H9 (cell line): ENCODE measurements at places on chromosomes 16 and 17.
A peak's percentile ranks its signal among the peaks of the same experiment; 100 is the strongest.

- H3K4me1 ChIP-seq: peaks cover 12% of the 10 kb centered on the region; the same call in 1 of the 2 replicates
- no peak overlapping the region for H3K4me3 ChIP-seq
- no peaks in the 10 kb centered on the region for H3K27me3 ChIP-seq
- no peak for DNase-seq
These were observed 128.3 kb downstream of the NLK start for GRCh38 chr17:28170771-28171170.

- H3K36me3 ChIP-seq: peaks cover 2% of the 10 kb centered on the region; the same call in 1 of the 2 replicates
- no peak overlapping the region for H3K4me3 ChIP-seq
- H3K27me3 ChIP-seq: no peaks in the 10 kb centered on the region
- H3K27ac ChIP-seq: no peak overlapping the region
These were observed 19.0 kb upstream of the ITPRIPL2 start for GRCh38 chr16:19094542-19095365.

GRCh38 chr17:78766743-78767294, 15.3 kb downstream of the CYTH1 start:
- H3K27me3 ChIP-seq: no peaks in the 10 kb centered on the region
- no peaks in the 10 kb centered on the region for H3K4me1 ChIP-seq
- H3K36me3 ChIP-seq: no peaks in the 10 kb centered on the region

DNA sequence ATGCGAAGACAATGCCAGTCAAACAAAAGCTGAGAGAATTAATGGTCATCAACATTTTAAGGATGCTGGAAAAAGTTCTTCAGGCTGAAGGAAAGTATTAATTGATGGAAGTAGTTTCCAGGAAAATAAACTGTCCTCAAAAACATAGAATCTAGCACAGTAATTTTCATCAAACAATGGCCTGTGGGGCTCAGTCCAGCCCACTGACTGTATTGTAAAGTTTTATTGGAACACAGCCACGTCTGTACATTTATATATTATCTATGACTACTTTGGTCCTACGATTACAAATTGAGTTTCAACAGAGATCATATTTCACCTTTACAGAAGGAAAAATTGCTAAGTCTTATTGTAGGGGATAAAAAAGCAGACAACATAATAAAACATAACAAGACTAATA, 484.5 kb downstream of the KCNJ2 start:
- no peak overlapping the region for H3K27ac ChIP-seq
- H3K36me3 ChIP-seq: no peaks in the 10 kb centered on the region
- no peak for DNase-seq
- no peaks in the 10 kb centered on the region for H3K27me3 ChIP-seq

GRCh38 chr16:67563708-67564468, 1.6 kb downstream of the CTCF start:
- no peak for DNase-seq
- peak overlapping the region; percentile 87 for H3K4me3 ChIP-seq
- H3K36me3 ChIP-seq: peaks cover 8% of the 10 kb centered on the region
- peak overlapping the region; percentile 78 for H3K27ac ChIP-seq
- H3K27me3 ChIP-seq: no peaks in the 10 kb centered on the region
- H3K4me1 ChIP-seq: 0 out of 2 replicates have a peak, but pooled peaks cover 3% of the 10 kb centered on the region

DNA sequence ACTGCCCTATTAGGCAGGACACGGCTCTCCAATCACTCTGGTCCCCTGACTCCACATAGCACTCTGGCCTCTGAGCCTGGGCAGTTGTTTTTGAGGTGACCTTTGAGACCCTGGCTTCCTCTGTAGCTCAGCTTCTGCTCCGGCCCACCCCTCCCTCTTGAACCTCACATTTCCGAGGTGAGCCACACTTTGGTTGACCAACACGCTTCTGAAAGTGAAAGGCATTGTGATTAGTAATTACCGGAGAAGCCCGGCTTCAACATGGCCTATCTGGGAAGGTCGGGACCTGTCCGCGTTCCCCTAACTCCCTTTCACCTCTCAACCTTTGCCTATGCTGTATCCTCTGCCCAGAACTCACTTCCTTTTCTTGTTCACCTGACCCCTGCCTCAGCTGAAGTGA, 10.3 kb upstream of the ITGAX start:
- no peak overlapping the region for H3K27ac ChIP-seq
- H3K27me3 ChIP-seq: no peaks in the 10 kb centered on the region
- DNase-seq: no peak
- H3K4me1 ChIP-seq: no peaks in the 10 kb centered on the region
- H3K4me3 ChIP-seq: no peak overlapping the region
- no peaks in the 10 kb centered on the region for H3K36me3 ChIP-seq

- H3K27me3 ChIP-seq: no peaks in the 10 kb centered on the region
- H3K36me3 ChIP-seq: no peaks in the 10 kb centered on the region
- H3K4me3 ChIP-seq: no peak overlapping the region
- no peaks in the 10 kb centered on the region for H3K4me1 ChIP-seq
- DNase-seq: peak; percentile 63
- H3K27ac ChIP-seq: no peak overlapping the region
These were observed 124.1 kb downstream of the PRKCA start for GRCh38 chr17:66426397-66427033.

DNA sequence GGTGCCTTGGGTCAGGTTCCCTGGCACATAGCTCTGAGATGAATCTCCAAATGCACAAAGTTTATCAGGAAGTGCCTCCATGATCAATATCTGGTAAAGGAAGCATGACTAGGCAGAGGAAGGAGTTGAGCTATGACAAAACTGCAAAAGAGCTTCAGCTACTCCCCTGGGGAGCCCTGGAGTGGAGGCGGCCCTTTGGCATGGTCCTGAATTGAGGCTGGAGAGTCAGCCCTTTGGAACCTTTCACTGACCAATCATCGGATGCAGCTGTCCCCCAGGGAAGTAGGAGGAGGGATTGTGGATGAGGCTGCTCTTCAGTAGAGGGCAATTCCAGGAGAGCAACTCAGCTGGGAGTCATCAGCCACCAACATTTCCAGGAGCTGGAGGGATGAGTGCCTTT, 46.1 kb upstream of the NLRP1 start:
- no peak for DNase-seq
- no peak overlapping the region for H3K27ac ChIP-seq
- no peaks in the 10 kb centered on the region for H3K36me3 ChIP-seq
- H3K4me3 ChIP-seq: no peak overlapping the region

DNA sequence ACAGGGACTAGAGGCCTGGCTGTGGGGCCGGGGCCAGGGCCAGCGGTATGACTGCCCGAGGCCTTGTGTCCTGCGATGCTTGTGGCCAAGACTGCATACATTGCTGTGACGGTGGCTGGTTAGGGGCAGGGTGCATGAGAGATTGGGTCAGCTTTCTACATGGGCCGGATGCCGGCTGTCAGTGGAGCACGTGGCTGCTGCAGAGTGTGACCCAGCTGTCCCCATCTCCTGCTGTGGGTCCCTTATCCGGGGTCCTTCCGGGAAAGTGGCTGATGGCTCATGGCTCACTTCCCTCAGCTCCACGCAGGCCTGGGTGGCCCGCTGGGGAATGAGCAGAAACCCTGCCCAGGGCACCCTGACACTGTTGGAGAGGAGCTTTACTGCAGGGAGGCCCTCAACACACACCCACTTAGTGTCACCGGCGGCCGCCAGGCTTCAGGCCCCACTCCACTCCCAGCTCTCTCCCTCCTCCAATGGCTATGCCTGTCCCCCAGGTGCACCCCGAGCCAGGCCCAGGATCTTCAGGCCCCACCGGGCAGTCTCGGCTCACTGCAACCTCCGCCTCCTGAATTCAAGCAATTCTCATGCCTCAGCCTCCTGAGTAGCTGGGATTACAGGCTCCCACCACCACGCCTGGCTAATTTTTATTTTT, 808 bp upstream of the RGS11 start:
- H3K27me3 ChIP-seq: peaks cover 3% of the 10 kb centered on the region; the same call in 1 of the 2 replicates
- no peaks in the 10 kb centered on the region for H3K4me1 ChIP-seq
- H3K27ac ChIP-seq: no peak overlapping the region
- DNase-seq: peak; percentile 34
- no peaks in the 10 kb centered on the region for H3K36me3 ChIP-seq

DNA sequence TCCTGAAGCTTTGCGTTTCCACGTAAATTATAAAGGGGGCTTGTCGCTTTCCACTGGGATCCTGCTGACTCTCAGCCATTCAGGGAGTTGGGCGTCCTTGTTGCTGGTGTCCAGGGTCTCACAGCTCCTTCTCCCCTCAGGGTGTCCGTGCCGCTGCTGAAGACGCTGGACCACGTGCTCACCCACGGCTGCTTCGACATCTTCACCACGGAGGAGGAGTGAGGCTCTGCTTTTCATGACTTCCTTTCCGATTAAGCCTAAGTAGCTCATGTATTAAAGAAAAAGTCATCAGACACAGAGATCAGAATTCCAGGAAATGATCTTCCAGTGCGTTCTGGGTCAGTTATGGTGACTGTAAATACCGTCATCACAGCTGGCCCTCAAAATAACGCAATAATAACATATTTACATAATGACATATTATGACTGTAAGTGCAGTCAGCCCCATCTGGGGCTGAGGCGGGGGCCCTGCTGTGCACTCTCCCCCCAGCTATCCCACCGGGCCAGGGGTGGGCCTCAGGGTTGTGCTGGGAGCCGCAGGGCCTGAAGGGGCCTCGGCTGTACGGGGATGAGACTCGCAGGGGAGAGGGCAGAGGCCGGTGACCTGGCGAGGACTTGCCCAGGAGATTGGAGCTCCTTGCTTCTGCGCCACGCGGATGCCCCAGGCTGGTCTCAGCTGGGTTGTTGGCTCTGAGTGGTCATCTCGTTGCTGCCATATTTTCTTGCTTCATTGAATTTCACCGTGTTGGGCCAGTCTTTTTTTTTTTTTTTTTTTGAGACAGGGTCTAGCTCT, 92.9 kb upstream of the ZNF750 start:
- H3K27me3 ChIP-seq: no peaks in the 10 kb centered on the region
- no peak overlapping the region for H3K4me3 ChIP-seq
- peaks cover 76% of the 10 kb centered on the region for H3K36me3 ChIP-seq
- DNase-seq: no peak

DNA sequence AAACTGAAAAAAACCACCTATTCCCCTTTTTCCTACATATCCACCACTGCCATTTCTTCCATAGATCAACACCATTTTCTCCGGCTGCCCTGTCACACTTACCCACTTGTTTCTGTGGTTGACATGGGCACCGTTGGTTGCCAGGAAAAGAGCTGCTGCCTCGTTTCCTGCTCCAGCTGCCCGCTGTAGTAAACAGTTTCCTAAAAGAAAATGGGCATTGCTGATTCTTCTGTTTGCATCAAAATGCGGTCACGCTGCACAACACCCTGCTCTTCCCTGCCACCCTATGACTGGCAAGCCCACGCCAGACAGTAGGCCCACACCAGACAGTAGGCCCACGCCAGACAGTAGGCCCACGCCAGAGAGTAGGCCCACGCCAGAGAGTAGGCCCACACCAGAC, 46.3 kb downstream of the CYB5D2 start:
- H3K27ac ChIP-seq: no peak overlapping the region
- peaks cover 72% of the 10 kb centered on the region for H3K36me3 ChIP-seq
- H3K4me3 ChIP-seq: no peak overlapping the region
- DNase-seq: no peak
- H3K4me1 ChIP-seq: 0 out of 2 replicates have a peak, but pooled peaks cover 4% of the 10 kb centered on the region

DNA sequence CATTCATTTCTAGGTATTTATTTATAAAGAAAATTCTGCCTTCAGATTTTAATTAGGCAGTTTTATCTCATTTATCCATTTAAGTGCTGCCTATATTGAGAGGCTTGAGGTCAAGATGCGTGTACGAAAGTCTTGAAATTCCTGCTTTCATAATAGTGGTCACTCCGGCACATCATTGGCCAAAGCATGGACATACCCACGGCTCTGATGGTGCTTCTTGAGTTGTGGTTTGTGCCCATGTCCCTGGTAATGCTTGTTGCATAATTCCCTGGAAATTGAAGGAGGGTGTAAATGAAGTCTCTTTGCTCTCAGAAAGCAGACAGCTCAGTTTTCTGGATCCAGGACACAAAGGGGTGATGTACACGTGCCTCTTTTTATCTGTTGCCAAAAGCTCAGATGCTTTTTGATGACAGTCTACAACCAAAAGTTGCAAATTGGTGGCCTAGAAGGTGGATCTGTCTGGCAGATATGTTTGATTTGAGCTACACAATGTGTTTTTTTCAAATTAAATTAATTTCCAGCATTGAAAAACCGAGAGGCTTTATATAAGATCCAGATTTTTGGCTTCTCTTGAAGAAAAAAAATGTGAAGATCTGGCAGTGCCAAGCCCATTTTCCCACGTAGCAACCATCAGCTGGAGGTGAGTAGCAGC, 94.4 kb downstream of the SHISA9 start:
- H3K27ac ChIP-seq: no peak overlapping the region
- no peak overlapping the region for H3K4me3 ChIP-seq
- no peaks in the 10 kb centered on the region; the same call in 1 of the 2 replicates for H3K27me3 ChIP-seq
- no peaks in the 10 kb centered on the region for H3K36me3 ChIP-seq
- no peak for DNase-seq

- no peaks in the 10 kb centered on the region for H3K27me3 ChIP-seq
- H3K4me1 ChIP-seq: no peaks in the 10 kb centered on the region
- no peaks in the 10 kb centered on the region for H3K36me3 ChIP-seq
- no peak overlapping the region for H3K27ac ChIP-seq
- peak; percentile 94 for DNase-seq
These were observed 73.3 kb upstream of the MTMR4 start for GRCh38 chr17:58587713-58588117.

DNA sequence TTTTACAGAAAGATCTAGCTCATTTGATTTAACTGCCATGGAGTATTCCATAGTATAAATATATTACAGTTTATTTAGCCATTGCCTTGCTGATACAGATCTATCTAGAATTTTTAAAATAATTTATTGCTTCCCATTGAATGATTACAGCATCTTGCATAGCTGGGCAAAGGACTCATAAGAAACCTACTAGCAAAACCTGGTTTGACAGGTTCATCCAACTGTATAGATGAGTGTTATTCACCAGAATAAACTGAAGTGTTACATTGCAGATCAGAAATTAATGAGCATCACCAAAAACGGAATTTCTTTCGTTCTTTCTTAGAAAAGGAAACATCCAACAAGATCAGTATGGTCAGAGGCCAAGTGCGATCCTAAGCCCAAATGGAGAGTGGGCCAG, 202.2 kb upstream of the CACNG5 start:
- no peaks in the 10 kb centered on the region for H3K4me1 ChIP-seq
- no peaks in the 10 kb centered on the region for H3K27me3 ChIP-seq
- no peak for DNase-seq
- no peak overlapping the region for H3K4me3 ChIP-seq
- no peak overlapping the region for H3K27ac ChIP-seq

- no peak overlapping the region for H3K27ac ChIP-seq
- H3K36me3 ChIP-seq: no peaks in the 10 kb centered on the region
- H3K4me1 ChIP-seq: no peaks in the 10 kb centered on the region
- no peak overlapping the region for H3K4me3 ChIP-seq
- H3K27me3 ChIP-seq: no peaks in the 10 kb centered on the region
- no peak for DNase-seq
These were observed 477.5 kb downstream of the WWOX start for GRCh38 chr16:78576941-78577340.

GRCh38 chr16:89098767-89099430, 5.2 kb downstream of the ACSF3 start:
- DNase-seq: no peak
- H3K4me3 ChIP-seq: no peak overlapping the region
- H3K36me3 ChIP-seq: peaks cover 4% of the 10 kb centered on the region; the same call in 2 of the 3 replicates
- no peaks in the 10 kb centered on the region for H3K4me1 ChIP-seq
- H3K27ac ChIP-seq: no peak overlapping the region
- H3K27me3 ChIP-seq: no peaks in the 10 kb centered on the region
